Fibroblast of skin of left quadriceps (primary cell): ENCODE measurements at places on chromosomes 2 and 18.

DNA sequence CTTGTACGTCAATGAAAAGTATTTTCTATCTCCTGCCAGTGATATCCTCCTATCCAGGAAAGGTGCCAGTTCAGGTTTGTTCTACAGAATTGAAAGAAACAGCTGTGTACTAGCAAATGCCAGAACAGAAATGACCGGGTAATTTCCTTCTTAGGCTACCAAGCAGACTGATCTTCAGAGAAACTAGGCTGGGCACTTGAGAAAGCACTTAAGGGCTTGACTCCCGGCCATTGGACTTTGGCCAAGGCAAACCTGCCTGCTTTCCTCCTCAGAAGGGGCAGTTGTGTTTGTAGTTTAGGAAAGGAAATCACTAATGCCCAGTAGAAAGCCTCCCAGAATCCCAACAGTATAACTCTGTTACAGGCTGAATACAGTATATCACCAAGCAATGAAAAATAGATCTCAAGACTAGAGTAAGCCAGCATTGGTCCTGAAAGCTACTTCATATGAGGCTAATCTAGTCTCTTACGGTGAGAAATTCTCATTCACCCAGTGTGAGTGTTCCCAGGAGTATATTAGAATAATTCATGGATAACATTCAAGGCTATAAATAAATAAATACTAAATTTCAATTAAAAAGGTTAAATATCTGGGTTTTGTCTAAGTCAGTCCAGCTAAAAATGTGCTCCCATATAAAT, 43.0 kb upstream of the COL5A2 start:
- no peak for DNase-seq

- no peak for DNase-seq
Observed at GRCh38 chr2:217806482-217806765, 196.4 kb downstream of the TNS1 start.

- no peak for DNase-seq
Observed at GRCh38 chr2:231548752-231549151, 18.5 kb upstream of the NMUR1 start.

DNA sequence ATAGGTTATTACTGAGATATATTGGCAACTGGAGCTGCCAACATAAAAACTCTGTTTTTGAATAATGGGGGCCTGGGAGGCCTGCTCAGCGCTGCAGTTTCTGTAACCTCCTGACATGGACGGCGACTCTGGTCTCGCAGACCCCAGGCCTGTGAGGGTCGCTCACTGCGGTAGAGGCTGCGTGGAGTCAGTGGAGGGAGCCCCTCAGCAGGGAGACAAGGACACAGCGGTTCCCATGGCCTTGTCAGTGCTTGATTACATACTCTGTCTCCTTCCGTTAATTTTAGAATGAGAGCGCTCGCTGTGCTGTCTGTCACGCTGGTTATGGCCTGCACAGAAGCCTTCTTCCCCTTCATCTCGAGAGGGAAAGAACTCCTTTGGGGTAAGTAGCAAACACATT, 858 bp downstream of the TPO start:
- no peak for DNase-seq
